ENCODE measurements at places on chromosomes 3 and 15.

DNA sequence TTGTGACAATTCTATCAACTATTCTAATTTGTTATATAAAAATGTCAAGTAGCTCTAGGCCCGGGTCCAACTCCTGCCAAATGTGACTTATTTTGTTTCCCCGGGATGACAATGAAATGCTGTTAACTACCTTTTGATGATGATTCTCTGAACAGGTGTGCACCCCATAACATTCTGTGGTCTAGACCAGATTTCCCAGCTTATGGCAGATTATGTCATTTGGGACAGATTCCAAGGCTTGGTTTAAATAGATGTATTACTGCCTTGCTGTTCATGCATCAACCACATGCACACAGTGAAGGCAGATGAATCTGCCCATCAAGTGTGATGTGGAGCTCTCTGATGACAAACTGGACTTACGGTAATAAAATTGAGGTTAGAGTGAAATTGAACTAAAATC lies 150.5 kb downstream of the MECOM start:
- DNase-seq, result no peak

DNA sequence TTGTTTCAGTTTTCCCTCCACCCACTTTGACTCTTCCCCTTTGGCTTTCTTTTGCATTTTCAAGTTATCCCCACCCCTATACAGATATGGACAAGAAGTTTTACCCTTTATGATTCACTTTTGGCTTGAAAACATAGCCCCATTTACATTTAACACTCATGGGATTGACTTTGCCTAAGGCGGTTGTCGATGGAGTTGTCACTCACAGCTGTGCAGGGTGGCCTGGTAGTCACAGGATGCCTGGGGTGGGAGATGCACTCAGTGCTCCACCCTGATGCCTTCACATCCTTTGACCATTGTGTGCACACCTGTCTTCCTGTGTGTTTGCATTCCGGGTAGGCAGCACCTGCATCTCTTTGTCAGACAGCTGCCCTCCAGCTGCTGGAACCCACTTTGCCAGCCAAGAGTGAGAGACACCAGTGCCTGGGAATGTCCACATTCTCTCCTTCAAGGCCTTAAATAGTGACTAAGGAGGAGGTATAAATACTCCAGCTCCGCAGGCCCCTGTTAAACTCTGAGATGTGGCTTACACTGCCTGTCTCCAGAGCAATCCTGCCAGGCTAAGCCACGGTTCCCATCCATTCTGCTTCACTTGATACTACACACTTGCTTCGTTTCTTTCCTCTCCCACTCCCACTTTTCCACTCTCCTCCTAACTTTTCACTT lies 191.5 kb upstream of the SLC24A5 start:
- no peak for DNase-seq

DNA sequence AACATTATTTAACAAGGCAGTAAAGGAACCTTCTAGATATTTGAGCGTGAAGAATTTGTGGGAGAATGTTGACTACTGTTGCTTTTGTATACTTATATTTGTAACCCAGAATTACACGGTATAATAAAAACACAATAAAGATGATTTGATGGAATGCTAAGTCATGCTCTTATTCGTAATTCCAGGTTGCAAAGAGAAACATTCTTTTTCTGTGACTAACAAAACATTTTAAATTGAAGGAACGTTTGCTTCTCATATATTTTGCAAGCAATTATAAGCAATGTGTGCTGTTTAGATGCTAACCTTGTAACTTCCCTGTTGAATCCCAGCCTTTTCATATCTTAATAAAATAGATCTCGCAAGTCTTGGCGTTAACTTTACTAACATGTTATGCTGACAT lies 124.4 kb upstream of the CGNL1 start:
- no peak for DNase-seq

DNA sequence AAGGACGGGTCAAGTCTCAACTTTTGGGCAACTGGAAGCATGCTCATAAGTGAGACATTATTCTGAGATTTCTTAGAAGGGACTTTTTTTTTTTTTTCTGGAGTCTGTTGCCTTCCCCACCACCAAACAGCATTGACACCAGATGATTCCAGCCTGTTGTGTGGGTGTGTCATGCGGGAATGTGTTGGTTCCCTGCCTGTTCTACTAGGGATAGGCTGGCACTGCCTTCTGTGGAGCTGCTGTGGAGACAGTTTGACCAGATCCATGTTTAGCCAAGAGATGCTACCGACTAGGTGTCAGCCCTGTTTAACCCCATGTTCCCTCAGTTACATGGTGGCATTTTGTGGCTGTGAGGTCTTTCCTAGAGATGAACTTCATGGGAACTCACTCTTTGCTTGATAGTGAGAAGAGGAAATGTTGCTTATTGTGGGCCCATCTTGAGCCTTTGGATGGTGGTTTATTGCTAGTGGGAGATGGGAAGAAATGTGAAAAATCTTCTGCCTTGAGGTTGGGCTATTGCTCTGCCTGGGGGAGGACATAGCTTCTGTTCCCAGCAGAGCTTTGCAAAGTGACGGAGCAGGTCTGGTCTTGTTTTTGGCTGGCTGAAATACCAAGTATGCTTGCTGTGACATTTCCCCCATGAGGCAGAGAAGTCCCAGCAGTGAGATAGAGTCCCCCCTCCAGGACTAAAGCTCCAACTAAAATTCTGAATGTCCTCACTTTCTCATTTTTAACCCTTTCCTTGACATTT lies 31.3 kb downstream of the TRAK1 start:
- no peak for DNase-seq

DNA sequence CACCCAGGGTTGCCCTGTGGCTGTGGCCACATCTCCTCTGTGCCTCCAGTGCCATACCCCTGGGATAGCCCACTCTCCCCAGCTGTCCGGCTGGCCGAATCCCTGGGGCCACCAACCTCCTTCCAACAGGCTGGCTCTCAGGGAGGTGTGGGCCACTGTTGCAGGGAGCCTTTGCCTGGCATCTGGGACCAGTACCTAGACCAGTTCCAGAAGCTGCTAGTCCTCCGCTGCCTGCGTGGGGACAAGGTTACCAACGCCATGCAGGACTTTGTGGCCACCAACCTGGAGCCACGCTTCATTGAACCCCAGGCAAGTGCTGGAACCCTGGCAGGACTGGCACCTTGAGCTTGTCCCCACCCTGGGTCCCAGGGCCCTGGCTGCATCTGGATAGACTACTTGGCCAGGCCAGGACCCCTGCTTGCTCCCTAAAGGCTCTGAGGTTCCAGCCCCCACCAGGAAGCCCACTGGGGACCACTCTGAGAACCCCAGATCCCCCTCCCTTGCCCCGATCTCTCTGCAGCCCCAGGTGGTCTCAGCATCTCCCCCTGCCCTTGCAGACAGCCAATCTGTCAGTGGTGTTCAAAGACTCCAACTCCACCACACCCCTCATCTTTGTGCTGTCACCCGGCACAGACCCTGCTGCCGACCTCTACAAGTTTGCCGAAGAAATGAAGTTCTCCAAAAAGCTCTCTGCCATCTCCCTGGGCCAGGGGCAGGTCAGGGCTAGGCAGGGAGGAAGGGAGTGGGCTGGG lies 50.0 kb downstream of the SEMA3G start:
- no peak for DNase-seq

DNA sequence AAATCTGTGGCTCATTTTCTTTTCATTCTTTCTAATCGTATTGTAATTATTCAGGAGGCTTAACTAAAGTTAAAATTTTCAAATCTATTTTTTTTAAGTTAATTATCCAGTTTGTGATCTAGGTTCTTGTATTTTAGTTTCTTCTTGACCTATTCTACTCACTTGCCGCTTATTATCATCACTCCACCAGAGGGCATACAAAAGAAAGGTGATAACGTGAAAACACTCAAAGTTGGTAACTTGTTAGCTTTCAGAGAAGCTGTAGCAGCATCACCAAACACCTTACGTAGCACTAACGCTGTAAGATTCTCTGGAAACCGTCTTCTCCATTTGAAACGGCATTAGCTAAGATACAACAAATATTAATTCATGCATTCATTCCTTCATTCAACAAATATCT lies 4.8 kb downstream of the GNB4 start:
- no peak for DNase-seq

DNA sequence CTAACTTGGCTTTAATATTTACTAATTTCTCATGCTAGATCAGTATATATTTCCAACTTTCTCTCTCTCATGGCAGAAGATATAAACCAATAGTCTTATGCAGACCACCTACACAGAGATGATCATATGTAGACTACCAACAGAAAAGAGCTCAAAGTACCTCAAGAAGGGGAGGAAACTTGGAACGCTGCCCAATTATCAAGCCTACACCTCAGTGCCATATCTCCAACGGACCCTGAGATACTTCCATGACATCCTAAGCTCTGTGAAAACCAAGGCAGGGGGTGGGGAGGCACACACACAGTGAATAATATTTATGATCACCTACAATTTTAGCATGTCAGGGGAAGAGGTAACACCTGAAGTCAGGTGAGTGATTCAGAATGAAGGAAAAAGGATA lies 100.6 kb downstream of the STAG1 start:
- no peak for DNase-seq

DNA sequence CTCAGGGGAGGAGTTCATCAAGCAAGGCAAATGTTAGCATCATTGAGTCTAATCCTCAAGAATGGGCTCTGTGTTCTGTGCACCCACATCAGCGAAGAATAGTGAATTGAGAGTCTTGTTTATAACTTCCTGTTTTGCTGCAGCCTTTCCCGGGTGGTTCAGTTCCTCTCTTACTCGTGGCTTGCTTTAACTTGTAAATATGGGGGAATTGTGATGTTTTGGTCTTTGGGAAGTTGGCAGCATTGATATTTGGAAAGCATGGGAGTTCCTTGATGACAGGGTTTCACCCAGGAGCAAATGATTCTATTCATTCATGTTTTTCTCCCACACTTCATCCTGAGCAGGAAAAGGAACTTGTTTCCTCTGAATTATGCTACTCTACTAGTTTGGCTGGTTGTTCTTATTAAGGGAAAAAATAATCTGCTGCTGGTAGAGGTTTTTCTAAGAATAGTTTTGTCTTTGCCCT lies 40.4 kb downstream of the GPD1L start:
- DNase-seq, result no peak

DNA sequence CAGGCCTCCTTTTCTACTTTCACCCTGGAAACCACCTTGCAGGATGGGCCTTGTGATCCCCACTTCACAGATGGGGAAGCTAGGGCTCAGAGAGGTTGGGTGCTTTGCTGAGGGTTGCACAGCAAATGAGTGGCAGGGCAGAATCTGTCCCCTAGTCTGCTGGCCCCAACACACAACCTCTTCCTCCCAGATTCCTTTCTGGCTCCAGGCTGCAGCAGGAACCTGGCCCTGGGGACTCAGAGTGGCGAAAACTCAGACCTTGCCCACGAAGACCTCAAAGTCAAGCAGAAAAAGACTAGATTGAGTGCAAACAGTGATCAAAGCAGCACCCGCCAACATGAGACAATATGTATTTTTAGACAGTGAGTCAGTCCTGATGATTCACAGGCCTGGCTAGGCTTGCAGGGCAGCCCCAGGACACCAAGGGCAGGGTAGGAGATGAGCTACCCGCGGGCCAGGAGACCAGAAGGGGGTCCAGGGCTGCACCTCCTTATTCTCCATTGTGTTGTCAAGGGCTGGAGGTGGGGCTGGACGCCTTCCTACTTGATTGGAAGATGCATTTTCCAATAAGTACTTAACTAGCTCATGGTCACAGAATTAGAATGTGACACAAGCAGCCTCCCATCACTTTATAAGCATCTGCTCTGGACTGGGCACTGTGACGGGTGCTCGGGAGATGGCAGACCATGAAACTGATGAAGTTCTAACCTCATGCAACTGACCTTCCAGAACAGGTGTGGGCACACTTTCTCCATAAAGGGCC lies 23.9 kb downstream of the GOLGA6L2 start:
- no peak for DNase-seq

GRCh38 chr3:50516440-50516871 lies 13.0 kb upstream of the CACNA2D2 start:
- DNase-seq, result no peak

GRCh38 chr15:57298843-57299550 lies 77.3 kb upstream of the CGNL1 start:
- no peak for DNase-seq

- no peak for DNase-seq
Measured at GRCh38 chr3:117080872-117081271, 371.3 kb downstream of the TUSC7 start.

- DNase-seq, result no peak
Measured at GRCh38 chr15:60682115-60682514, 203.2 kb upstream of the ICE2 start.

DNA sequence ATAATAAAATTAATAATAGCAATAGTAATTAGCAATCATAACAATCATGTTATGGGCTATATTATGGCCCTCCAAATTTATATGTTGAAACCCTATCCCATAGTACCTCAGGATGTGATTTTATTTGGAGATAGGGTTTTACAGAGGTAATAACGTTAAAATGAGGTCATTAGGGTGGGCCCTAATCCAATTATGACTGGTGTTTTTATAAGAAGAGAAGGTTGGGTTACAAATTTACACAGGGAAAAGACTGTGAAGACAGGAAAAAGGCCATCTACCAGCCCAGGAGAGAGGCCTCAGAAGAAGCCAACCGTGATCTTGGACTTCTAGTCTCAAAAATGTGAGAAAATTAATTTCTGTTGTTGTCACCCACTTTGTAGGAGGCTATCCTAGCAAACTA lies 353.1 kb downstream of the CHL1 start:
- DNase-seq, result no peak

- DNase-seq, result no peak
Measured at GRCh38 chr3:51703761-51704510, 2.9 kb upstream of the GRM2 start.

GRCh38 chr3:170044795-170045244 lies 7.0 kb downstream of the GPR160 start:
- no peak for DNase-seq

GRCh38 chr3:107394502-107394901 lies 17.3 kb downstream of the CCDC54 start:
- no peak for DNase-seq

GRCh38 chr3:73255609-73256029 lies 194.2 kb downstream of the EBLN2 start:
- no peak for DNase-seq

- DNase-seq, result no peak
Measured at GRCh38 chr3:95399585-95399984, 1336.7 kb downstream of the NSUN3 start.

GRCh38 chr3:58150810-58151199 lies 60.0 kb downstream of the DNASE1L3 start:
- DNase-seq, result no peak

- no peak for DNase-seq
Measured at GRCh38 chr3:133880287-133880686, 15.4 kb downstream of the RAB6B start.

DNA sequence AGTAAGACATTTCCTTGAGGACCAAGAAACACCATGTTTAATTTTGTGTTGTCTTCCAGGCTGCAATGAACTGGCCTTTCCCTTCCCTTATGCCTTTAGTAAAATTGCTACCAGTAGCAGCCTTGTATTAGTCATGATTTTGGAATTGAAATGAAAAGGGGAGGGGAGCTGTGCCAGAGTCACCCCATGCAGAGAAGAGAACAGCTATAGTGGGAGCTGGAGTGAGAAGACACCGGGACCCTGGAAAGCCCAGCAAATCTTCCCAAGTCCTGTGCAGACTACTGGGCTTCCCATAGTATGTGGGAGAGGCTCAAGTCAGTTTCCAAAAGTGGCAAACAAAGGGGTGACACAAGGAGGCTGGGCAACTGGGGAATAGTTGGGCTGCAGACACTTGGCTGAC lies 178.5 kb downstream of the NR1D2 start:
- DNase-seq, result no peak

Data from activated T-cell treated with anti-CD3 and anti-CD28 coated beads, Interleukin-2, amount 50 U/mL, for 1 hour (primary cell).